ENCODE measurements at places on chromosomes 5 and 9. TPM values are rescaled to one million over a fixed set of nuclear protein-coding genes. Genes with fewer than 3 reads are reported as not detected.

Gene PITX1
- total RNA-seq = not detected

Gene CAPSL
- 0.74 TPM for total RNA-seq

Gene DNLZ
- 24.9 TPM for total RNA-seq

Gene HSPA9
- 578 TPM for total RNA-seq

Gene CCDC187
- total RNA-seq = not detected

Gene GRIA1
- total RNA-seq = not detected

Gene LRRC19
- not detected for total RNA-seq

Gene SLC45A2
- not detected for total RNA-seq

Gene F2RL2
- total RNA-seq = not detected

Gene PELO
- 24.8 TPM for total RNA-seq

Gene CBY3
- 1.1 TPM for total RNA-seq

Gene SMIM33
- not detected for total RNA-seq

Gene GCNT1
- 5.4 TPM for total RNA-seq

Gene FOXD1
- total RNA-seq = 0.45 TPM

Gene TPRN
- 7.3 TPM for total RNA-seq

Gene RMRP
- total RNA-seq = 8,498 TPM

Gene ARHGEF28
- not detected for total RNA-seq

Gene ZFP37
- total RNA-seq = 2.5 TPM

Gene MARCOL
- not detected for total RNA-seq

Gene ANKRD34B
- total RNA-seq = not detected

Gene DOCK8
- total RNA-seq = 132 TPM

Gene PCDHGB7
- not detected for total RNA-seq

Gene PCDHGA10
- 0.06 TPM for total RNA-seq

Gene TNC
- 0.90 TPM for total RNA-seq

Gene C9orf57
- not detected for total RNA-seq

Gene DAPK1
- total RNA-seq = 1.6 TPM

Gene FOXD4L5
- not detected for total RNA-seq

Gene UBE2D2
- total RNA-seq = 297 TPM

Gene LHX6
- 0.16 TPM for total RNA-seq

Gene GPR21
- not detected for total RNA-seq

Gene RICTOR
- 19.7 TPM for total RNA-seq

Gene GDNF
- total RNA-seq = not detected

Gene CNTNAP3B
- not detected for total RNA-seq

Gene SPINK13
- total RNA-seq = not detected

Gene MAST4
- 9.8 TPM for total RNA-seq

Gene AMBP
- not detected for total RNA-seq

Gene LPAR1
- not detected for total RNA-seq

Gene NRARP
- 5.3 TPM for total RNA-seq

Gene DMRT3
- total RNA-seq = not detected

Gene EMB
- total RNA-seq = 59.5 TPM

Gene SLC34A3
- not detected for total RNA-seq

Gene PCDHA3
- total RNA-seq = not detected

Gene DIMT1
- total RNA-seq = 59.6 TPM

Gene SOHLH1
- total RNA-seq = not detected

Gene BAAT
- total RNA-seq = 0.06 TPM

Gene ZNF879
- total RNA-seq = 2.1 TPM

Gene PPP2R2B
- total RNA-seq = 0.30 TPM

Gene TOR4A
- total RNA-seq = 3.6 TPM

Gene CARD9
- total RNA-seq = 1.5 TPM

Gene C6
- not detected for total RNA-seq
